ENCODE measurements at places on chromosomes 5 and 9.

GRCh38 chr5:102654559-102655349, 100.4 kb upstream of the PAM start:
- DNase-seq: no peak

DNA sequence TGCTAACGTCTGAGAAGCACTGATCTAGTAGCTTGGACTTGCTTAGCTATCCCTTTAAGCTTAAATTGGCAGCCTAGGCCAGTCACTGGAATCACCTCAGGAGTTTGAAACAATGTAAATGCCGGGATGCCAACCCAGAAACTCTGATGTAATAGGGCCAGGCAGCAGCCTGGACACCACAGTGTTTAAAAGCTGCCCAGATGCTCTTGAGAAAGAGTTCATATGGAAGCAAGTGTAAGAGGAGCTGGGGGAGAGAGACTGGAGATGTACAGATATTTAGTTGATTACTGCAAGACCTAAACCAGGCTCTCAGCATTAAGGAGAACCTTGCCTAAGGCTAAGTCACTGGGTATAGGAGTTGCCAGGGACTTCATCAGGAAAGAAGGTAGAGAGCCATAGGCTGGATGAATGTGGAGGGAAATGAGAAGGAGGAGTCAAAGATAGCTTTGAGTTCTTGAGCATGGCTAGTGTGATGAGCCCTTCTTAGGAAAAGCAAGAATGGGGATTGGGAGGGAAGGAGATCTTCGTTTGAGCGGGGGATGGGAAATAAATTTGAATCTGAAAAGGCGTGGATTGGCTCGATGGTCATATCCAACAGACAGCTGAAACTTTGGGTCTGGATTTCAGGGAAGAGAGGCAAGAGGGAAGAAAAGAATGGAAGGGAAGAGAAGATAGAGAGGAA, 392.9 kb upstream of the WWC1 start:
- no peak for DNase-seq

- DNase-seq: no peak
These were observed 42.8 kb downstream of the MCCC2 start for GRCh38 chr5:71629950-71630349.

DNA sequence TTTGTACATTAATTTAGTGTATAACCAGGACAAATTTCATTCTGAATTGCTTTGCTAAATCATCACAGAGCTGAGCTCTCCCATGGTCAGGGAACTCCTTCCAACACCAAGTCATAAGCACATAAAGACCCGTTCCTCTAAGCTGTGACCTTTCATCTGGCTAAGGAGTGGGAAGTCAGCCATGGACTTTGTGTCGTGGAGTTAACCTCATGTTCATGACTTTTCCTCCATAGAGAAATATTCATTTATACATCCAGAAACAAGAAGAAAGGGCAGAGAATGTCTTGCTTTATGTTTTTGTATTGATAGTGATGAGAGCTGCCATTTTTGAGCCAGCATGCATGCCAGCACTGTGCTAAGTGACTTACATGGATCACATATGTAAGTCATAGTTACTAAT, 97.5 kb downstream of the INIP start:
- DNase-seq: no peak

GRCh38 chr5:140341591-140341990, 4.8 kb downstream of the HBEGF start:
- DNase-seq: no peak

- DNase-seq: no peak
These were observed 27.9 kb downstream of the AGTPBP1 start for GRCh38 chr9:85713897-85714296.

DNA sequence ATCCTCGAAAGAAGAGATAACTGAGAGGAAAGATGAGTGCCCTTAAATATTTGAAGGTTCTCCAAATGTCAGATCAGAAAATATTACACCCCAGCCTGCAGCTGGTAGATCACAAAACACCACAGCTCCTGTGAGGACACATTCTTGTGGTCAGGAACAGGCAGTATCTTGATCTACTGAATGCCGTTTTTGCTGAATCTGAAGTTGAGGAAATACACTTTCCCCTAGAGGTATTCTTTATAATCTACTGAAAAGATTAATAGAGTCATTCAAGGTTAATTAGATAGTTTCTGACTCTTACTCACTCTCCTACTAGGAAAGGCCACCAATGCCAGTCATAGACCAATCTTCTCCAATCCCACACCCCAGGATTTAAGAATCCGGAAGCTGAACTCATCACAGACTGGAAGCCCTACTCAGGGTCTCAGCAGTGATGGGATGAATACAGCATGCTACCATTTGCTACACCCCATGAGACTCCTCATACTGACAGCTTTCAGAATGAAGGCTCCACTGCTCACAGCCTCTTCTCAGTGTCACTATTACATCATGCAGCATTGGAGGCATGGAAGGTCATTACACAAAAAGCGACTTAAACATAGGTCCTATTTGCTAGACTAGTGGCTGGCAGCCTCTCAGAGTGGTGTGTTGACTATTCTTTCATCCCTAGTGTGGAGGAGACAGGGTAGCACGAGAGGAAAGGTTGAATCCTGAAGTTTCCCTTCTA, 143.9 kb upstream of the SLC1A3 start:
- no peak for DNase-seq

DNA sequence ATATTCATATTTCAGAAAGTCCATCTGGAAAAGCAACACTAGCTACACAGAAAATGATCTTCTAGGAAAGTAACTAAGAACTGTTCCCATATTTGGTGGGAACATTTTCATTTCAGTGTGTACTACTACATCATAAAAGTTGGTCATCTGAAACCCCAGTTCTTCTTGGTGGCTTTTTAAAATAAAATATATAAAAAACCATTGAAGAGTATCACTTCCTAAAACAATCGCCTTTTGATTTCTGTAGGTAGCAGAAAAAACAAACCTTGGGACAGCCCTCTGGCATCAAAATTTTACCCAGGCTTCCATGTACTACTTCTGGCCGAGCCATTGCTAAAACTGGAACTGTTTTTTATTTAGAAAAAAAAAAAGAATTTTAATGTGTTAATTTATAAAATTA, 158.5 kb downstream of the MLLT3 start:
- DNase-seq: no peak

DNA sequence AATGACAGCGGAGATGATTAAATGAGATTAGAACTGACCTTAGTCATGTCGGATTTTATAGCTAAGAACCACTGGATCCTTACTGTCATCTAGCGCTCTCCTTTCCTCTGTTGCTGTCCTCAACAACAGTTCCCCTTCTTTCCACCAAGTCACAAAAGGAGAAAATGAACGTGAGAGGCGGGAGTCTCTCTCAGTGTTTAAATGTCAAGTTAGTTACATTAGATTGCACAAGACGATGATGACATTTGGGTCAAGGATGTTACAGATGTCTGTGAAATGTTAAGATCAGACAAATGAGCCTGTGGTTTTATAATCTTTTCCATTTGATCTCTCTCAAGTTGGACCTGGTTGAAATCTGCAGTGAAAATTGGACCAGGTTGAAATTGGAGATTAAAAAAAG, 53.5 kb downstream of the FBXO38 start:
- no peak for DNase-seq

DNA sequence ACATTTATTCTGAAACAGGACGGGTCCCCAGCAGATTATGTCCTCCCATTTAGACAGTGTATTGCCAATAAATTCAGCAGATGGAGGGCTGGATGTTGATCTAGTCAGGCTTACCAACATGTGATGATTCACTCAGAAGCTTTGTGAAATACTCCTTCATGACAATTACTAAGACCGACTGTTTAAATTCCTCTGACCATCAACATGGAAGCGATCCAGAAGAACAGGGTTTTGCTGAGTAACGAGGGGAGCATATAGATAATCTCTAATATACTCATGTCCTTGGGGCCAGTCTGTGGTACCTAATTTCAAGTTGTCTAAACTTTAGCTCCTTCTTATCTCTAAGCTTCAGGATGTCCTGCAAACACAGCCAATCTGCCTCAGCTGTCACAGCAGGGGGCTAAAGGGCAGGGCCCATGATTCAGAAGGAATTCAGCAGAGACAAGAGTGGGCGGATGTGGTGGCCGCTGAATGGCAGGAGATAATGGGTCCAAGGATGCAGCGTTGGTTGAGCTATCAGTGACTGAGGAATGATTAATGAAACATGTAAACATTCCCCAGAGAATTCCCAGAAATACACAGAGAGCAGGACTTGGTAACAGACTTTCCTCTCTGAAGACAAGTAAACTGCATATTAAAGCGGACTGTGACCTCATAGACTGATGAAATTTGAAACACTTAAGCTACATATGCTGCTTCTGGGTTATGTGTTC, 109.4 kb downstream of the ANKRD55 start:
- peak; percentile 36 for DNase-seq

GRCh38 chr5:55557123-55557522, 22.4 kb upstream of the PLPP1 start:
- DNase-seq: no peak

DNA sequence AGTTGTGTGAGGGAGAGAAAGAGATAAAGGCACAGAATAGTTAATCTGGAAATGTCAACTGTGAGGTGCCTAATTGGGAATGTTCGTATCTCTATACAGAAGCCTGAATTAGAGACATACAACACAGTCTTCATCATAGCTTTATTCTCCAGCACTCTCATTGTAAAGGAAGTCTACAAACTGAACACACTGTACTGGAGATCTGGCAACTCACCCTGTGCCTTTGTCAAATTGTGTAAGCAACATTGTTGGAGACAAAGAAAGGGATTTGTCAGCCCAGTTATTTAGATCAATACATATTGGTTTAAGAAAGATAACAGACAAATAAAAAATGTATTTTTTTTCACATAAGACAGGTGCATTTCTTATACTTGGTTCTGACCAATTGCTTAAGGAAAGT, 832.9 kb upstream of the DMAC1 start:
- no peak for DNase-seq

- DNase-seq: peak; percentile 61
These were observed 91.5 kb upstream of the NFIL3 start for GRCh38 chr9:91515074-91515687.

DNA sequence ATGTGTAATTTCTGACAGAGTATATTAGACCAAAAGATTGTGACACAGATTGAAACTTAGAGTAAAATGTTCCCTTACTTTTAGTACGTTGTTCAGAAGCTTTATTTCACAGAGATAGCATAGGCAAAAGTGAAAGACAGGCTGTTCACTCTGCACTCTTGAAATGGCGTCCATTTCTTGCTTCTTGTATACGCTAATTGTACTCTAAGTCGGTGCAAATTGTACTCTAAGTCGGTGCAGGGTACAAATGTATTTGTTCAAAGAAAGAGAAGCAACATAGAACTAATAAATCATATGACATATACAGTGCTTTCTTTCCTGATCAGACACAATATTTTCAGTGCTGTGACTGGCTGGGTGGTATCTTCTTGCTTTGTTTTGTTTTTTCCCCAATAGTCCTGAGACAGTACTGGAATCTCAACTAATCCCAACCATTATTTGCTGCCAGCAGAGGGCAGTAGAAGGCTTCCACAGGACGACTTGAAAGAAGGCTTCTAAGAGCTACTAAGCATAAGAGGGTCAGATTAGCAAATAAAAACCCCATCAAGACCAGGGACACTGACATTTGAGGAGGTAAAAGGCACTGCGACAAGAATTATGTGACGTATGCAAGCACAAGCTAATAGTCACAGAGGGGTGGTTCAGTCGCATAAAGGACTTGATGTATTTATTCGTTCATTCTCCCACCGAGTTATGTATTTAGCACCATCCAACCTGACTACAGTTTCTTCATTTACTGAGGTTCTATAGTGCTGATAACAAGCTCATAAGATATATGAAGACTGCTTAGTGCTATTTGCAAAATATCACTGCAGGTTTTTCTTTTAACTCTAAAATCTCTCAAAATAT, 831.8 kb downstream of the TAF11L14 start:
- DNase-seq: peak; percentile 35

DNA sequence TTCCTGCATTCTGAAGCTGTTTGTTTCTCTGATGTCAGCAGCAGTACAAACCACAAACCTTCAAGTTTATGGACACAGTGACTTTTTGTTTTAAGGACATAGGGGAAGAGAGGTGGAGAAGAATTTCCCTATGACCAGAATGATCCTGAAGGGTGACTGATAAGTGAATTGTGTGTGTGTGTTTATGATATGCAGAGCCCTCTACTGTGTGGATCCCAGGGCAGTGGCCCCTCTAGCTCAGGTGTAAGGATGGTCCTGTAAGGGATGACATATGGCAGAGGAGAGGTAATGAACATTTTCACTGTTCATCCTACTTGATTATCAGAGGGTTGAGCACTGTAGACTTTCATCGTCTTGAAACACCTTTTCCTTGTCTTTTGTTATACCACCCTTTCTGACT, 30.6 kb upstream of the TMED7 start:
- DNase-seq: no peak

- no peak for DNase-seq
These were observed 276.9 kb downstream of the SEMA5A start for GRCh38 chr5:9269014-9269413.

DNA sequence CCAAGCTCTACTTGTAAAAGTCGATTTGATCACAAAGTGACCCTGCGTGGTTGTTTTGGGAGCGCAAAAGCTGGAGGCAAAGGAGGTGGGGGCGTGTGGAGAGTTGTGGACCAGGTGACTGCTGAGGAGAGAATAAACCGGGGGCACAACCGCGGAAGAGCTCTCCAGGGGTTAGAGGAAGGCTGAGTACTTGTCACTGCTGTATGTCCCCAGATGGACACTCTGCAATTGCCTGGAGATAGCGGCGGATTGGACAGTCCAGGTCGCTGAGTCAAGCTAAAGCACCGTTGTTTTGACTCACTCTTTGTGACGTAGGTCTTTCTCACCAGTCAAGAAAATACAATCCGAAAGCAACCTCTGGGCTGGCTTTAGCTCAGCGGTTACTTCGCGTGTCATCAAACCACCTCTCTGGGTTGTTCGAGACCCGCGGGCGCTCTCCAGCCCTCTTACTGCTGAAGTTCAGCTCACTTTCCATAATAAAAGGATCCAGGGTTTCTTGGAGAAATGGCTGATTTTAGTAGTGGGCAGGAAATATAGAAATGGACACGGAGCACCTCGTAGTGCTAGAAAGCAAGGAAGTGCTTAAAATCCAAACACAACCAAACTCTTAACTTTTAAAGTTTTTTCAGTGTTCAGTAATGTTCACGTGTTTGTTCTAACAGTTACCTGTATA, 25.7 kb downstream of the ZMAT2 start:
- DNase-seq: no peak

- DNase-seq: no peak
These were observed 91.8 kb upstream of the DMRTA1 start for GRCh38 chr9:22354699-22355384.

GRCh38 chr5:151427258-151427657, 20.1 kb upstream of the SLC36A1 start:
- no peak for DNase-seq

DNA sequence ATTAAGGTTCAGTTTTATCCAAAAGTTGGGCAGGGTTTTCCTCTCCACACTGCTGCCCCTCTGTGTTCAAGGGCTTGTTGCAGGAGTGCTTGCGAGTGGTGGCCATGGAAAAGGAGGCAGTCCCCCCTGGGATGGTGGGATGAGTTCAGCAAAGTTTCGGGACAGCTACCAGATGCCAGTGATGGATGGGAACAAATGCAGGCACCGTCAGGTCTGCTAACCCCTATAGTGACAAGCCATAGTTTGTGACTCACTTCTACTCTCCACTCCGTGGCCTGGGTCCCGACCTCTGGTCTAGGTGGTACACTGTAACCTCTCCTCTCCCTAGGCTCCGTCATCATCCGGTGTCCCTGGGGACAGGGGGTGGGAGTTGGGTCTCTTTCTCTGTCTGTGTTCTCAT, 3.8 kb upstream of the RNF14 start:
- DNase-seq: no peak

- DNase-seq: no peak
These were observed 13.5 kb upstream of the ANKRD33B start for GRCh38 chr5:10550222-10550995.
